Colonic mucosa (tissue), 4 donors: ENCODE measurements at places on chromosomes 5 and 9.

DNA sequence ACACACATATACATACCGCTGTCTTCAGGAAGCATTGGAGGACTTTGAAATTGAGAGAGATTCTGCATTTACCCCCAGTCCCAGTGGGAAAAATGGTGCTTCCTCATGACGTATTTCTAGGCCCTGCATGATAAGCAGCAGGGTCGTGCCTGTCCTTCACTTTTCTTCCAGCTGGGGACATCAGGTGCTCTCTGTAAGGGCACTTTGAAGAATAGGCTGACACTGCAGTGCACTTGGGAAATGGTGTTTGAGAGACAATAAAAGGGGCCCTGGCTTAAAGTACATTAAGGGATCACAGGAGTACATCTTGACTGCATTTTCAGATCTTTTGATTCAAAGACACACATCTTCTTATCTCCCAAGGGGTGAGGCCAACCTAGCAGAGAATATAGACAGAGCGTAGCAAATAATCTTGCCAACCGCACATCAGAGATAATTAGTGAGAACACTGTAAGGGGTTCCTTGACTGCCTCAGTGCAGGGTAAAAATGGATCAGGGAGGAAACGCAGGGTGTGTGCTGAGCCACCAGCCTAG is 437.9 kb downstream of the CSNK1G3 start:
- no peak overlapping the region for H3K4me3 ChIP-seq
- DNase-seq, result no peak
- no peaks in the 10 kb centered on the region for H3K36me3 ChIP-seq
- no peaks in the 10 kb centered on the region for H3K27me3 ChIP-seq

DNA sequence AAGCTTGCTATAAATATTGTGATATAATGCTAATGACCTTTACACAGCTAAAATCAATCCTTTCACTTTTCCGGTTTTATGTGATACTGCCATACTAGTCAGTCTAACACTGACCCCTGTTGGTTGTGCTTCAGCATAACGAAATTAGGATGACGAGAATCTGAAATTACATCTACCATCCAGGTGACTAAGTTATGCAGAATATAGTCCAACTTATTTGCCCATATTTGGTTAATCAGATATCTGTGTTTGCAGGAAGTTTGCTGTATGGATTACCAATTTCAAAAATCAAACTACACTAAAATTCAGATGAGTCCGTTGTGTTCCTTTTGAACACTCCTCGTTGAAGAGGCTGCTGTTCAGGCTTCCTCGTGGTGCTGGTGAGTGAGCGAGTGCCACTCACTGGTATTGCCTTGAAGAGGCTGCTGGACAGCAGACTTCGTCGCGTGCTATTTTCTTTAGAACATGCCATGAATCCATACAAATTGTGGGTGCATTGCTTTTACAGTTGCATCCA is 32.5 kb downstream of the TENT4A start:
- H3K4me3 ChIP-seq, result no peak overlapping the region
- H3K36me3 ChIP-seq, result no peaks in the 10 kb centered on the region
- no peaks in the 10 kb centered on the region for H3K4me1 ChIP-seq
- DNase-seq, result no peak
- H3K27me3 ChIP-seq, result no peaks in the 10 kb centered on the region

DNA sequence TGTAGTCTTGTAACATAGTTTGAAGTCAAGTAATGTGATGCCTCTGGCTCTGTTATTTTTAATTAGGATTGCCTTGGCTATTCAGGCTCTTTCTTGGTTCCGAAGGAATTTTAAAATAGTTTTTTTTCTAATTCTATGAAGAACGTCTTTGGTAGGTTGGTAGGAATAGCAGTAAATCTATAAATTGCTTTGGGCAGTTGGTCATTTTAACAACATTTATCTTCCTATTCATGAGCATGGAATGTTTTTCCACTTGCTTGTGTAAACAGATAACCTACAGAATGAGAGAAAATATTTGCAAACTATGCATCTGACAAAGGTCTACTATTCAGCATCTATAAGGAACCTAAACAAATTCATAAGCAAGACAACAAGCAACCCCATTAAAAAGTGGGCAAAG is 173.2 kb upstream of the TRPC7 start:
- no peaks in the 10 kb centered on the region for H3K36me3 ChIP-seq
- no peaks in the 10 kb centered on the region for H3K4me1 ChIP-seq
- no peak overlapping the region for H3K27ac ChIP-seq
- no peaks in the 10 kb centered on the region for H3K27me3 ChIP-seq
- DNase-seq, result no peak
- H3K4me3 ChIP-seq, result no peak overlapping the region

GRCh38 chr9:88767504-88767790 is 223.8 kb upstream of the S1PR3 start:
- H3K4me1 ChIP-seq, result no peaks in the 10 kb centered on the region
- H3K4me3 ChIP-seq, result no peak overlapping the region
- DNase-seq, result no peak
- H3K36me3 ChIP-seq, result no peaks in the 10 kb centered on the region

- H3K4me3 ChIP-seq, result no peak overlapping the region
- H3K36me3 ChIP-seq, result no peaks in the 10 kb centered on the region
- no peaks in the 10 kb centered on the region for H3K4me1 ChIP-seq
- H3K27ac ChIP-seq, result no peak overlapping the region
- no peaks in the 10 kb centered on the region for H3K27me3 ChIP-seq
These were observed 91.4 kb downstream of the NSUN2 start for GRCh38 chr5:6541256-6542013.

DNA sequence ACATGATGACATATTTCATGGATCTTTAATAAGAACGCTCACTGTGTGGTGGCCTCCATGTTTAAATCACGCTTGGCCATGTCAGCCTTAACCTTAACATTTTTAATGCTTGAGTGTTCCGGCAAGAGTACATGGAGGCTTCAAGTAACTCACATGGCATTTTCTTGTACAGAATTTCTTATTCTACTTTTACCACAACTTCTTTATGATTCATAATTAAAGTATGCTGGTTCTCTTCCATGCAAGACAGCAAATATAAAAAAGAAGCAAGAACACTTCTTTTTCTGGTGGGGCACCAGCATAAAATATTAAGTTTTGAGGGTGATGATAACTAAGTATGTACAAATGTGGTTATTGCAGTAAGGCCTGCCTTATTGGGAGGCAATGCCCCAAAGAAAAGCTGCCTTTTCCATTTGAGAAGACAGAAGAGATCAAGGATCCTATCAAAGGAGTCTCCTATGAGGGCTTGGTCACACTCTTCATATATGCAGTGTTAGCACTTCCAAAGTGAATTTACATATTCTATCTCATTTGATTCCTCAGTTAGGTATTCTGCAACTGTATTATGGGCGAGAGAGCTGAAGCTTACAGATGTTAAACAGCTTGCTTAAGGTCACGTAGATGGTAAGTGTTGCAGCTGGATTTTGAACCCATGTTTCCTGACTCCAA is 382.7 kb upstream of the MEF2C start:
- no peak overlapping the region for H3K4me3 ChIP-seq
- H3K4me1 ChIP-seq, result no peaks in the 10 kb centered on the region
- no peak for DNase-seq
- no peak overlapping the region for H3K27ac ChIP-seq
- no peaks in the 10 kb centered on the region for H3K27me3 ChIP-seq

GRCh38 chr5:71651579-71651978 is 64.4 kb downstream of the MCCC2 start:
- no peak for DNase-seq
- H3K4me3 ChIP-seq, result no peak overlapping the region
- H3K27ac ChIP-seq, result no peak overlapping the region

- no peak for DNase-seq
- no peaks in the 10 kb centered on the region for H3K36me3 ChIP-seq
- H3K4me3 ChIP-seq, result no peak overlapping the region
- no peak overlapping the region for H3K27ac ChIP-seq
- H3K27me3 ChIP-seq, result no peaks in the 10 kb centered on the region
These were observed 70.0 kb upstream of the PPP1R26 start for GRCh38 chr9:135409286-135410200.

DNA sequence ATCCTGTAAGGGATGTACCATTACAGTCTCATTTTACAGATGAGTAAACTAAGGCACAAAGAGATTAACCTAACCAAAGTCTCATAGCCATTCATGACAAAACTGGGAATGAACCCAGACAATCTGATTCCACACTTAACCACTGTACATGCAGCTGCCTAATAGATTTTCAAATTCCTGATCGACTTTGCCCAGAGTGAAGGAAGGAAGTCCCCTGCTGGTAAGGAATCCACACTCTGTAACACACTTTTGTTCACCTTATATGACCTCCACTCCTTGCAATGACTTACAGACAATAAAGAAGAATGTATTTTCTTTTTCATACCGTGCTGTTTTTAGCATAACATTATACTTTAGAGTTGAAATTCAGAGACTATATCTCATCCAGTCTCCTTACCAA is 31.3 kb upstream of the PLPP6 start:
- no peaks in the 10 kb centered on the region for H3K27me3 ChIP-seq
- no peak for DNase-seq
- H3K4me3 ChIP-seq, result no peak overlapping the region
- no peaks in the 10 kb centered on the region for H3K4me1 ChIP-seq
- H3K27ac ChIP-seq, result no peak overlapping the region

DNA sequence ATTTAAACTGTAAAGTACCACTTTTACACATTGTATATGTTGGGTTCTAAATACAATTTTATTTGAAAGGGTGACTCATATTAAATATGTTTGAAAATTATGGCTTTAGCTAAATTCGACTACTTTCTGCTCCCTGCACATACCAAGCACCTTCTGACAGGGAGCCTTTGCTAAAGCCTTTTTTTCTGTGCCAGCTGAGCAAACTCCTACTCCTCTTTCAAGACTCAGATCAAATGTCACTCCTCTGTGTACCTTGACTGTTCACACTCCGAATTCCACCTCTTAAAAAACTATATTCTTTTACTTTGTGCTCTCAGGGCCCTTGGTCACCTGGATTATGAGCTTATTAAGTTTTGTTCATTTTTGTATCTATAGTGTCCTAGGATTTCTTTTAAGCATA is 6.5 kb upstream of the OXCT1 start:
- no peak overlapping the region for H3K27ac ChIP-seq
- H3K36me3 ChIP-seq, result no peaks in the 10 kb centered on the region
- H3K27me3 ChIP-seq, result no peaks in the 10 kb centered on the region

DNA sequence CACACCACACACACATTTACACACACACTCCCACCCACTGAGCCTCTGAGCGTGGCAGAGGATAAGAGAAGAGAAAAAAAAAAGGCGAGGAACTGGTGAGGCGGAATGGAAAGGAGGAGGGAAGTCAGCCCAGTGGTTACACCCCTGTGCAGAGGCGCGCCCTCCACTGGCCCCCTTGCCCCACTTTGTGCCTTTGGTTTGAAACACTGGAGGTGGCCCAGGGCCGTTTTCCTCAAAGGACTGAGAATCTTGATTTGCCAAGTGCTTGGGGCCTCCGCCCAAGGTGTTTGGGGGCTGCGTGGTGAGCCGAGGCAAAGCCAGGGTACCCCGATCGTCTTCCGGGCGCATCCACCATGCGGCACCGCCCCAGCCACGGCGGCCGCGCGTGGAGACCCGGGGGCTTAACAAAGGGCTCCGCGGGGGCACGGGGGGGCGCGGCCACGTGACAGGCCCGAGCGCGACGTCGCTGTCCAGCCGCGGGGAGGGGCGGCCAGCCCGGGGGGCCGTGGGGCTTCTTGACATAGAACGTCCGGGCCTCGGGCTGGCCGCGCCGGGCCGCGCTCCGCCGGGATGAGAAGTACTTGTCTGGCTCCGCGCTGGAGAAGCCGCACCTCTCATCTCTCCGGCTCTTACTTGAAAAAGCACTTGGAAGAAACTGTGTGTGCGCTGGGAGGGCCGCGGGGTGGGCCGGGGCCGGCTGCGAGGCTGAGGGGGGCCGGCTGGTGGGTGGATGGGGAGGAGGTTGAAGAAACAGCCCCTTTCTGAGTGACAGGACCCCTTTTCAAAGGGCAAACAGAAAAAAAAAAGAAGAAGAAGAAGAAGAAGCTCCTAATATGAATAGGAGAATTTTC is 21.0 kb downstream of the NR2F1 start:
- H3K27ac ChIP-seq, result no peak overlapping the region
- peaks cover 90% of the 10 kb centered on the region for H3K27me3 ChIP-seq
- no peak overlapping the region for H3K4me3 ChIP-seq
- DNase-seq, result no peak

DNA sequence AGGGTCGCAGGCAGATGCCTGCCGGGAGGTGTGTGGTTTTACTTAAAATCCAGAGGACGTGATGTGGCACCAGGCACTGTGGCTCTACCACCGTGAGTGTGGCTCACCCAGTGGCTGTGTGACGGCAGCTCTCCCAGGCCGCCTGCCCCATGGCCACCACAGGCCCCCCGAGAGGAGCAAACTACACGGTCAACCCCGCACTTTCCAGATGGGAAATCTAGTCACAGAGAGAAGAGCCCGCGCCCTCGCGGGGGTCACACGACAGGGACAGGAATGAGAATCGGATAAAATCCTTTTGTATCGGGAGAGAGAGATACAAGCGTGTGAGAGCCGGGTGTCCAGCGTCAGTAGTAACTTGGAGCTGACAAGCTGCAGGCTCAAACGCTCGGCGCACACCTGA is 24.4 kb downstream of the TERT start:
- H3K27ac ChIP-seq, result no peak overlapping the region
- H3K27me3 ChIP-seq, result no peaks in the 10 kb centered on the region
- no peak overlapping the region for H3K4me3 ChIP-seq
- no peaks in the 10 kb centered on the region for H3K36me3 ChIP-seq
- H3K4me1 ChIP-seq, result no peaks in the 10 kb centered on the region
- no peak for DNase-seq

DNA sequence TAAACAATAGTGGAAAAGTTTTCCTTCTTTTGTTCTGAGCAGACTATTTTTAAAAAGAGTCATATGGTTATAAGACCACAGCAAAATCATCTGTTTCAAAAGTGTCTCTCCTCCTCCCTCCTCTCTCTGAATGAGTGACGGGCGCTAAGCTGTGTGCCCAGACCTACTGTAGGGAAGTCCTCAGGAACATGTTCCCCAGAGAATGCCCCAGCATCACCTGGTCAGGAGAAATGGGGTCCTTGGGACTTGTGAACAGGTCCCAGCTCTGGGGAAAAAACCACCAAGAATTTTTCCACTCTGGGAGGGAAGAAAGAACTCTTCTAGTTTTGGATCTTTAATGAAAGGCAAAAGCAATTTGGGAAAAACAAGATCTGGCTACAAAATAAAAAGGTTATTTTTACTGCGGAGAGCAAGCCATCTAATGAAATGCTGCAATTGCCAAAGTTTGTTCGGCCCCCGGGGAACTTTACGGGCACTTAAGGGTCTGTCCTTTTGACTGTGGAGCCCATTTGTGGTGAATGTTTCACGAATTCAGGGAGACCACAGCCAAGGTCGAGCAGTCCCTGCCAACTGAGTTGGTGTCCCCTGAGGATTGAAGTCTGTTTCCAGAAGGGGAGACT is 25.9 kb downstream of the BOD1 start:
- no peak overlapping the region for H3K4me3 ChIP-seq
- H3K4me1 ChIP-seq, result no peaks in the 10 kb centered on the region
- no peaks in the 10 kb centered on the region for H3K36me3 ChIP-seq
- H3K27ac ChIP-seq, result no peak overlapping the region
- no peaks in the 10 kb centered on the region for H3K27me3 ChIP-seq
- no peak for DNase-seq

DNA sequence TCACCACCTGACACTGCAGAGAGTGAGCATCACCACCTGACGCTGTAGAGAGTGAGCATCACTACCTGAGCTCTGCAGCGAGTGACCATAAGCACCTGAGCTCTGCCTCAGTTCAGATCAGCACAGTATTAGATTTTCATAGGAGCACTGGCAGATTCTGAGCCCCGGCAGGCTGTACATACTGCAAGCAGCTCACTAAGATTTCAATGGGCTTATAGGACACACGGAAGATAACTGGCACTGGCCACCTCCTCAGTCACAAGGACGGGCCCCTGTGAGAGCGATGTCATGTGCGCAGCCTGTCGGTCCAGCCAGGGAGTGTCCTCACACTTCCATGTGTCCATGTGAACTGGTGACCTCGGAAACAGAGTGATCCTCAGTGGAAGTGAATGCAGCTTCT is 153.5 kb upstream of the IRX2 start:
- DNase-seq, result no peak
- H3K4me1 ChIP-seq, result no peaks in the 10 kb centered on the region
- H3K27me3 ChIP-seq, result no peaks in the 10 kb centered on the region
